Kidney (tissue), 22 donors: ENCODE measurements at places on chromosomes 16 and 17. TPM values are rescaled to one million over a fixed set of nuclear protein-coding genes. Genes with fewer than 3 reads are reported as not detected.

GRCh38 chr17:70912716-70913485 lies 743.6 kb downstream of the KCNJ2 start:
- H3K36me3 ChIP-seq = no peaks in the 10 kb centered on the region
- H3K27ac ChIP-seq = no peak overlapping the region
- no peaks in the 10 kb centered on the region for H3K27me3 ChIP-seq
- H3K4me1 ChIP-seq = no peaks in the 10 kb centered on the region
- no peak for DNase-seq

DNA sequence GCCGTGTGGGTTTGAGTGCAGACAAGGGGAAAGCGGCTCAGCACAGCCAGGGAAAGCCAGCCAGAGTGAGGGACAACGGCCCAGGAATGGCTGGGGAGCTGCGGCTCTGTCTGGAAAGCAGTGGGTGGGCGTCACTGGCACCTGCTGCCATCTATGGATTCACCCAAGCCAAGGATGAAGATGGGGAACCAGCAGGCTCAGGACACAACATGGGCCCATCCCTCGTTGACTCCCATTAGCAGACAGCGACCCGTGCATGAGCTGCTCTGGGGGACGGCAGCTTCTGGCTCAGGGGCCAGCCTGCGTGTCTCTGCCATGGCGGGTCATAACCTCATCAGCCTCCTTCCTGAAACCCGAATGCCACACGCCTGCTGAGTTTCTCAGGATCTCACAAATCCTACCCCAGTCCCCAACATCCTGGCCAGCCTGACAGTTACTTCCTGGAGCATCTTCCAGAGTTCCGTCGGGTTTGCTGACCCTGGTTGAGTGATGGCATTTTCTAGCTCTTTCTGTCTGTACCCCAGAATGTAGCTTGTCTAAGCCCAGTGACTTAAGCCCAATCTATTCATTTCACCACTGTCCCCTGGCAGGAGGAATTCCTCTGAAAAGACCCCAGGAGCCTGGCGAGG lies 50.7 kb downstream of the SLC7A5 start:
- no peaks in the 10 kb centered on the region for H3K27me3 ChIP-seq
- no peaks in the 10 kb centered on the region for H3K4me1 ChIP-seq
- no peak overlapping the region for H3K27ac ChIP-seq
- DNase-seq = no peak
- H3K36me3 ChIP-seq = no peaks in the 10 kb centered on the region

- H3K27ac ChIP-seq = no peak overlapping the region
- no peaks in the 10 kb centered on the region for H3K4me1 ChIP-seq
- H3K36me3 ChIP-seq = no peaks in the 10 kb centered on the region
- no peaks in the 10 kb centered on the region for H3K27me3 ChIP-seq
- no peak for DNase-seq
Observed at GRCh38 chr17:1989135-1989534, 36.0 kb downstream of the RTN4RL1 start.

KCNJ16 gene
- 163 TPM for polyA plus RNA-seq

MYH1 gene
- not detected for polyA plus RNA-seq

RAB26 gene
- polyA plus RNA-seq = 3.0 TPM

- DNase-seq = no peak
- H3K27ac ChIP-seq = no peak overlapping the region
- H3K27me3 ChIP-seq = no peaks in the 10 kb centered on the region
- H3K4me3 ChIP-seq = no peak overlapping the region
- H3K4me1 ChIP-seq = no peaks in the 10 kb centered on the region
Observed at GRCh38 chr17:19771971-19772630, 24.0 kb upstream of the ALDH3A1 start.

DNA sequence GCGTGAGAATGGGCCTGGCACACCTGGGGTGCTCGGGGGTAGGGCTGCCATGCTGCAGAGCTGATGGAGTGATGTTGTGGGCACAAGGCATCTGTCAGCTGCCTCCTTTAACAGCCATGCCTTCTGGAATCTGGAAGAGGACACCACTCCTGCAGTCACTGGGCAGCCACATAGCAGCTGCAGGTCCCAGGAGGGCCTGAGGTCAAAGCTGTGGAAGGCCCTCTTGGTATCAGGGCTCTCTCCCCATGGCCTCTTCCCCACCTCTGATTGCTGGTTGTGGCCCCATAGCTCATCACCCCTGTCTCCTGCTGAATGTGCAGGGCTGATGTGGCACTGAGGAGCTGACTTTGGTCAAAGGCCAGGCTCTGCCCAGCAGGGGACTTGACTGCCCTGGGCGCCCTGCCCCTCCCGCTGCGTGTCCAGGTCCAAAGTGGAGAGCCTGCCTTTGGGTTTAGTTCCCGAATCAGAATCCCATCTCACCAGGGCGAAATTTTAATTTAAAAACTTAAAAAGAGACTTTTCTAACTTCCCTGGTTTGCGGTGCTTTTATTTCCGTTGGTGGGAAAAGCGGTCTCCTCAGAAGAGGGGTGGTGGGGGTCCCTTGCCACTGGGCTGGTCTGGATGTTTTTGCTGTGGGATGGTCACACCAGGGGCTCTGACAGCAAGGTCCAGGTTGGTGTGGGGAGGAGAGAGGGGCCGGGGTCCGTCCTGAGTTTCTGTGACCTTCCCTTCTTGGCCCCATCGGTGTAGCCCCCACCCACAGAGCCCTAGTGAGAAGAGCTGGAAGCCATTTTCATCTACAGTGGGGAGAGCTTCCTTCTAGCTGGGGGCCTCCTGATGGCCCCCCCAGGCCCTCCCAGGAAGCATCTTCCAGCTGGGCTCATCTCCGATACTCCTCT lies 5.9 kb downstream of the UBALD2 start:
- no peak overlapping the region for H3K4me3 ChIP-seq
- peak overlapping the region; percentile 84 for H3K27ac ChIP-seq
- no peaks in the 10 kb centered on the region for H3K36me3 ChIP-seq
- H3K27me3 ChIP-seq = no peaks in the 10 kb centered on the region
- DNase-seq = no peak

GRCh38 chr16:4936181-4936990 lies 562 bp downstream of the PPL start:
- no peaks in the 10 kb centered on the region for H3K36me3 ChIP-seq
- H3K4me3 ChIP-seq = peak overlapping the region; percentile 72
- no peaks in the 10 kb centered on the region for H3K4me1 ChIP-seq
- H3K27ac ChIP-seq = peak overlapping the region; percentile 37
- H3K27me3 ChIP-seq = peaks cover 3% of the 10 kb centered on the region

- no peaks in the 10 kb centered on the region for H3K36me3 ChIP-seq
- H3K4me1 ChIP-seq = peaks cover 3% of the 10 kb centered on the region
- no peak overlapping the region for H3K4me3 ChIP-seq
- DNase-seq = no peak
- no peaks in the 10 kb centered on the region for H3K27me3 ChIP-seq
Observed at GRCh38 chr16:80752541-80752940, 51.9 kb downstream of the CDYL2 start.

DNA sequence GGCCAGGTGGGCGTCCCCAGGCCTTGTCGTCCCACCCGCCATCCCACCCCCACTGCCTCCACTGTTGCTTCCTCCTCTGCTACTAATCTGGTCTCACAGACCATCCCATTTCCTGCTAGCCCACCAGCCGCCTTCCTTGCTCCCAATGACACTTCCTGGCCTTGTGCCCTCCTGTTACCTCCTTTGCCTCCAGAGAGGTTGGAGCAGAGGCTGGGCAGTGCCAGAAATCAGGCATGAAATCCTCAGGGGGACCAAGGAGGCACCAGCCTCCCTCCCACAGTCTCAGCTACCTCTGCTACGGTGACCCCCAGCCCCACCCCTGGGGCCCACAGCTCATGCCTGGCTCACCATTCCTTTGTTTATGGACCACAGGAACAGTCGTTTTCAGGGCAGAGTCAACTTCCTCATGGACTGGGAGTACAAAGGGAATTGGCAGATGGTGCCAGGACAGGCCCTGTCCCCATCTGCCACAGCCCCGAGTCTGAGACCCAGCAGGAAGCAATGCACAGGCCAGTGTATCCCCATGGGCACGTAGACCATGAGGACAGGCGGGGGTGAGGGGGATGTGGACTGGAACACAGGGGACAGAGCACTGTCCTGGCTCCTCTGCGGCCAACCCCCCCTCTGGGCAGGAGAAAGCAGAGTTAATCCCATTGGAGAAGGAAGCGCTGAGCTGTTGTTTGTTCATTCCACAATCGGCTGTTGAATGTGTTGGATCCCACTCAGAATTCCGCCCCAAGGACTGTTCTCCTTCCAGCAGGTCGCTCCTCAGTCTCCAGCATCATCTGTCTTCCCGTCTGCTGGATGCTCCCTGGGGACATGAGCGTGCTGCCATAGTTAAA lies 2.2 kb upstream of the CDH5 start:
- H3K36me3 ChIP-seq = no peaks in the 10 kb centered on the region
- no peak overlapping the region for H3K4me3 ChIP-seq
- peaks cover 7% of the 10 kb centered on the region for H3K4me1 ChIP-seq
- no peaks in the 10 kb centered on the region for H3K27me3 ChIP-seq
- DNase-seq = peak; percentile 26
- peak overlapping the region; percentile 43 for H3K27ac ChIP-seq

DNA sequence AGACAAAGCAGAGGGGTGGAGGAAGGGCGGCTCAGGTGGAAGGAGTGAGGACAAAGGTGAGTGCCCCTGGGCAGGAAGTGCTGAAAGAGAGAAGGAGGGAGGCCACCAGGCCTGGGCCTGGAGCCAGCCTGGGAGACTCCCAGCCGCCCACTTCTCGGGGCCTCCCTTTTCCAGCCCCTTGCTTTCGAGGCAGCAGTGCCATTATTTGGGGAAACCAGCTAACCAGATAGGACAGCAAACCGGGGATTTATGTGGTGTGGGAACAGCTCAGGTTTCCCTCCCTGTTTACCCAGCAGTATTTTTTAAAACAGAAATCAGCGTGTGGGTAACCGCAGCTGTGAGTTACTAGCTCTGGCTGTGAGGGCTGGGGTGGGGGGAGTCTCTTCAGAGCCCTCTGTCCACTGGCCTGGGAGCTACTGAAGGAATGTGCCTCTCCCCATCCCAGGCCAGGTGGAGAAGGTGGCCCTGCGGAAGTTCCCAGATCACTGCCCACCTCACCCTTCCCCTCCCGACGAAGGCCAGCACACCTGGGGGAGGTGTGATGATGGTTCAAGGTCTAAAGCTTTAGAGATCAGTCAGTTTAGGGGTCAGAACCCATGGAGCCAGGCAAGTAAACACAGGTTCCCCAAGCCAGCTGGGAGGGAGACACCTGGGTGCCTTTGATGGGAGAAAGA lies 8.4 kb upstream of the MEOX1 start:
- H3K27me3 ChIP-seq = no peaks in the 10 kb centered on the region
- H3K36me3 ChIP-seq = no peaks in the 10 kb centered on the region
- DNase-seq = peak; percentile 92
- H3K4me3 ChIP-seq = no peak overlapping the region

DNA sequence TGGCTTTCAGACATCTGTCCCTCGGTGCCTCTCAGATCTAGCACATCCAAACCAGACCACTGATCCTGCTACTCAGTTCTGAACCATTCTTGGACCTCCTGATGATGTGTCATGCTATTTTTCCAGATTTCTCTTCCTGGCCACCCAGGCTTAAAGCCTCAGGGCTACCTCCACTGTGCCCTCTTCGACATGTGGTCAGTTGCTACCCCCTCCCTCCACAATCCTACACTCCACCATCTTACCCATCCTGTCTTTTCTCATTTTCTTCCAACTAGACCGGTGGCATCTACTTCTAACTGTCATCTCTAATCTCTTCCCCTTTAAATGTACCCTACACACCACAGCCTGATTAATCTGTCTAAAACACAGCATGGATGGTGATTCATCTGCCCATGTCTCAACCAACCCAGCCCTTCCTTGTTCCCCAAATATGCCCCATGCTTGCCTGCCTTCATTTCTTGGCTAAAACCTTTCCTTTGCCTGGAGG lies 478.6 kb downstream of the SLC39A11 start:
- no peaks in the 10 kb centered on the region for H3K36me3 ChIP-seq
- H3K4me3 ChIP-seq = no peak overlapping the region
- H3K27ac ChIP-seq = no peak overlapping the region

GRCh38 chr17:31595076-31595475 lies 203.6 kb downstream of the RAB11FIP4 start:
- no peak overlapping the region for H3K27ac ChIP-seq
- no peak for DNase-seq
- H3K36me3 ChIP-seq = no peaks in the 10 kb centered on the region
- H3K4me3 ChIP-seq = no peak overlapping the region
- H3K27me3 ChIP-seq = no peaks in the 10 kb centered on the region
- H3K4me1 ChIP-seq = no peaks in the 10 kb centered on the region

- no peaks in the 10 kb centered on the region for H3K36me3 ChIP-seq
- H3K4me1 ChIP-seq = peaks cover 15% of the 10 kb centered on the region
- no peak overlapping the region for H3K4me3 ChIP-seq
- no peaks in the 10 kb centered on the region for H3K27me3 ChIP-seq
- DNase-seq = no peak
- peak overlapping the region; percentile 16 for H3K27ac ChIP-seq
Observed at GRCh38 chr17:57342963-57343589, 86.8 kb downstream of the MSI2 start.

GRCh38 chr17:62745806-62746205 lies 62.3 kb downstream of the MARCHF10 start:
- H3K36me3 ChIP-seq = no peaks in the 10 kb centered on the region
- no peaks in the 10 kb centered on the region for H3K4me1 ChIP-seq
- DNase-seq = no peak
- H3K4me3 ChIP-seq = no peak overlapping the region

- no peaks in the 10 kb centered on the region for H3K4me1 ChIP-seq
- no peaks in the 10 kb centered on the region for H3K36me3 ChIP-seq
- no peak overlapping the region for H3K4me3 ChIP-seq
- no peak overlapping the region for H3K27ac ChIP-seq
- no peak for DNase-seq
- H3K27me3 ChIP-seq = no peaks in the 10 kb centered on the region
Observed at GRCh38 chr16:19840524-19841110, 44.0 kb downstream of the GPRC5B start.

DNA sequence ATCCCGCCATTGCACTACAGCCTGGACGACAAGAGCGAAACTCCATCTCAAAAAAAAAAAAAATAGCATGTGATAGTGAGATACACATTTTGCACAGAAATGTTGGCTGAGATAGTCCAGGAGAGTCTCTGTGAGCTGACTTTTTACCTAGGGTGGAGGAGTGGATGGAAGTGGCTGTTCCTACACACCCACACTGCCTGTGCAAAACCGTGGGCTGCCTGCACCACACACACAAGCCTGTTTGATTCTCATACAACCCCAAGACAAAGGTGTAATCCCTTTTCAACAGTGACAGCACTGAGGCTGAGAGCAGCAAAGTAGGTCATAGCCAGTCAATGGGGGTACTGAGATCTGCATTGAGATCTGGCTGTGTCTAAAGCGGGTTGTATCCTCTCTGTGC lies 86.8 kb downstream of the MARF1 start:
- no peaks in the 10 kb centered on the region for H3K27me3 ChIP-seq
- no peak overlapping the region for H3K4me3 ChIP-seq
- DNase-seq = no peak
- H3K27ac ChIP-seq = no peak overlapping the region
- no peaks in the 10 kb centered on the region for H3K4me1 ChIP-seq

- H3K4me3 ChIP-seq = no peak overlapping the region
- H3K4me1 ChIP-seq = peaks cover 2% of the 10 kb centered on the region
- DNase-seq = peak; percentile 72
- H3K27me3 ChIP-seq = no peaks in the 10 kb centered on the region
- no peaks in the 10 kb centered on the region for H3K36me3 ChIP-seq
- no peak overlapping the region for H3K27ac ChIP-seq
Observed at GRCh38 chr17:7656958-7657609, 6.4 kb downstream of the ATP1B2 start.
